ENCODE measurements at places on chromosomes 5 and 9. TPM values are rescaled to one million over a fixed set of nuclear protein-coding genes. Genes with fewer than 3 reads are reported as not detected.
A peak's percentile ranks its signal among the peaks of the same experiment; 100 is the strongest.

DNA sequence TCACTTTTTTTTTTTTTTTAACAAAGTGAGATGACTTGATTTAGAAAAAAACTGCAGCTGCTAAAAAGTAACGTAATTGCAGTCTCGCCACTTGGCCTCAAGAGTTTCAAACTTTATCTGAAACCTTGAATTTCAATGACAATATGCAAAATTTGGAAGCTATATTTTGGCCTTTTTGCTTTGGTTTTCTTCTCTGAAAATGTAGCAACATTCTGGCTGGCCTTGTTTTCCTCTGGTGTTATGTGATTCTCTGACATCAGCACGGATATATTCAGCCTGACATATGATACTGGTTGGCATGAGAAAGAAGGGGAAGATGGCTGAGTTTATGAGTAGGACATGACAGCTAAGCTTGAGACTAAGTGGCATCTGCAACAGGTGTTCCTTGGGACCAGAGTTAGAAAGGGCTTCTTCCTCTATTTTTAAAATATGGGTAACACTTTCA, 136.5 kb downstream of the MEF2C start:
- DNase-seq: no peak
- peaks cover 10% of the 10 kb centered on the region for H3K27me3 ChIP-seq
- H3K4me1 ChIP-seq: peaks cover 2% of the 10 kb centered on the region
- no peak overlapping the region for H3K27ac ChIP-seq
- H3K4me3 ChIP-seq: no peak overlapping the region
- no peaks in the 10 kb centered on the region for H3K36me3 ChIP-seq

DNA sequence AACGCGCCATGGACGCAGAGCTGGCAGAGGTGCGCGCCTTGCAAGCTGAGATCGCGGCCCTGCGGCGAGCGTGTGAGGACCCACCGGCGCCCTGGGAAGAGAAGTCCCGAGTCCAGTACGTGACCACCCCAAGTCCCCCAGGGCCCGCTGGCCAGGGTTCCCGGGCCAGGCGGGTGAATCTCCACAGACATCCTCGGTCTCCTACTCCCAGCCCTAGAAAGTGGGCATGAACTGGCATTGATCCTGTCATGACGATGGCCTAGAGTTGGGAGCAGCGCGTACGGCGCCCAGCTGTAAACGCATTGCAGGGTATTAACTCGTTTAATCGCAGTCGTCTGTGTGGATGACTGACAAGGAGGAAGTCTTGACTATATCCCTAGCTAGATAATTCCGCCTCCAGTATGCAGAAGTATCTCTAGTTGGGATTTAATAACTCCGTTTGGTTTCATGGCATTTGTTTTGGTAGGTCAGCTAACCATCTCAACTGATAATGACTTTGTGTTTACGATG, 293 bp downstream of the CENPP start:
- peaks cover 18% of the 10 kb centered on the region for H3K36me3 ChIP-seq
- peaks cover 46% of the 10 kb centered on the region for H3K4me1 ChIP-seq
- no peaks in the 10 kb centered on the region for H3K27me3 ChIP-seq
- DNase-seq: no peak
- H3K27ac ChIP-seq: peak overlapping the region; percentile 91

DNA sequence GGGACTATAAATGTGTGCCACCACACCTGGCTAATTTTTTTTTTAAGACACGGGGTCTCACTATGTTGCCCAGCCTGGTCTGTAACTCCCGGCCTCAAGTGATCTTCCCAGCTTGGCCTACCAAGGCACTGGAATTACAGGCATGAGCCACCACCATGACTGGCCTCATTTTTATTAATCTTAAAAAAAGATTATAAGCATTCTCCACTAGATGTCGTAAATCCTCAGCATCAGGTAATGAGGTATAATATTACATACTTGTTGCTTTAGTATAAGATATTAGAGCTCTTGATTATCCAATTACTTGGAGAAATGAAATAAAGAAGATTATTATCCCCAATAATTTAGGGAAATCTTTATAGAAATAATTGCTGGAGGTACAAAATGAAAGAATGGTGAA, 78.2 kb upstream of the HTR1A start:
- no peaks in the 10 kb centered on the region for H3K4me1 ChIP-seq
- H3K27ac ChIP-seq: no peak overlapping the region
- no peaks in the 10 kb centered on the region for H3K27me3 ChIP-seq

DNA sequence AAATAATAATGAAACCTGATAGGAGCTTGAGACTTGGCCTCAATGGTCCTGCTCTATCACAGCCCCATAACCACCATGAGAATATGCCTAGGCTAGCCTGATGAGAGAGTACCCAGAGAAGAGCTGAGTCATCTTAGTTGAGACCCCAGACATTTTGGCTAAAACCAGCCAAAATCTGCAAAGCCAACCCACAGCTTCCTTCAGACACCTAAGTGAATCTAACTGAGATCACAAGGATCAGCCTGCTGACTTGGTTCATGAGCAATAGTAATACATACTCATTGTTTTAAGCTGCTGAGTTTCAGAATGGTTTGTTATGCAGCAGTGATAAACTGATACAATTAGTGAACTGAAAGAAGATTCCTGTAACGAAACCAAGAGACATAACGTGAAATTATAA, 473.7 kb upstream of the PTGER4 start:
- DNase-seq: no peak
- H3K27me3 ChIP-seq: no peaks in the 10 kb centered on the region
- H3K4me3 ChIP-seq: no peak overlapping the region
- H3K36me3 ChIP-seq: peaks cover 14% of the 10 kb centered on the region
- peaks cover 16% of the 10 kb centered on the region for H3K4me1 ChIP-seq
- H3K27ac ChIP-seq: peak overlapping the region; percentile 49

Gene ANKRD34B
- total RNA-seq: not detected

GRCh38 chr9:33923998-33924701, 107.2 kb downstream of the UBE2R2 start:
- no peak for DNase-seq
- H3K4me3 ChIP-seq: no peak overlapping the region
- no peak overlapping the region for H3K27ac ChIP-seq
- H3K4me1 ChIP-seq: no peaks in the 10 kb centered on the region

Gene PCDHAC2
- not detected for total RNA-seq

Gene BSPRY
- total RNA-seq: 7.2 TPM

- no peaks in the 10 kb centered on the region for H3K4me1 ChIP-seq
- H3K4me3 ChIP-seq: no peak overlapping the region
- H3K27me3 ChIP-seq: peaks cover 6% of the 10 kb centered on the region
- H3K36me3 ChIP-seq: no peaks in the 10 kb centered on the region
- no peak overlapping the region for H3K27ac ChIP-seq
Observed at GRCh38 chr9:109355564-109356297, 34.9 kb upstream of the EPB41L4B start.

DNA sequence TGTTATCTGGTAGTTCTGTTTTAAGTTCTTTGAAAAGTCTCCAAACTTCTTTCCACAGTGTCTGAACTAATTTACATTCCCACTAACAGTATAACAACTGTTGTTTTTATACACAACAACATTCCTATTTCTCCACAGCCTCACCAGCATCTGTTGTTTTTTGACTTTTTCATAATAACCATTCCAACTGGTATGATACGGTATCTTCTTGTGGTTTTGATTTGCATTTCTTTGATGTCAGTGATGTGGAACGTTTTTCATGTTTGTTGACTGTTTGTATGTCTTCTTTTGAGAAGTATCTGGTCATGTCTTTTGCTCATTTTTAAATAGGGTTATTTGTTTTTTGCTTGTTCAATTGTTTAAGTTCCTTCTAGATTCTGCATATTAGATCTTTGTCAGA, 12.6 kb upstream of the GRAMD2B start:
- no peak for DNase-seq
- H3K4me1 ChIP-seq: no peaks in the 10 kb centered on the region
- no peak overlapping the region for H3K27ac ChIP-seq
- H3K36me3 ChIP-seq: no peaks in the 10 kb centered on the region
- peaks cover 27% of the 10 kb centered on the region for H3K27me3 ChIP-seq

GRCh38 chr5:125668884-125669283, 754.3 kb upstream of the GRAMD2B start:
- H3K27me3 ChIP-seq: no peaks in the 10 kb centered on the region
- DNase-seq: no peak
- H3K27ac ChIP-seq: no peak overlapping the region
- H3K36me3 ChIP-seq: no peaks in the 10 kb centered on the region
- no peak overlapping the region for H3K4me3 ChIP-seq

DNA sequence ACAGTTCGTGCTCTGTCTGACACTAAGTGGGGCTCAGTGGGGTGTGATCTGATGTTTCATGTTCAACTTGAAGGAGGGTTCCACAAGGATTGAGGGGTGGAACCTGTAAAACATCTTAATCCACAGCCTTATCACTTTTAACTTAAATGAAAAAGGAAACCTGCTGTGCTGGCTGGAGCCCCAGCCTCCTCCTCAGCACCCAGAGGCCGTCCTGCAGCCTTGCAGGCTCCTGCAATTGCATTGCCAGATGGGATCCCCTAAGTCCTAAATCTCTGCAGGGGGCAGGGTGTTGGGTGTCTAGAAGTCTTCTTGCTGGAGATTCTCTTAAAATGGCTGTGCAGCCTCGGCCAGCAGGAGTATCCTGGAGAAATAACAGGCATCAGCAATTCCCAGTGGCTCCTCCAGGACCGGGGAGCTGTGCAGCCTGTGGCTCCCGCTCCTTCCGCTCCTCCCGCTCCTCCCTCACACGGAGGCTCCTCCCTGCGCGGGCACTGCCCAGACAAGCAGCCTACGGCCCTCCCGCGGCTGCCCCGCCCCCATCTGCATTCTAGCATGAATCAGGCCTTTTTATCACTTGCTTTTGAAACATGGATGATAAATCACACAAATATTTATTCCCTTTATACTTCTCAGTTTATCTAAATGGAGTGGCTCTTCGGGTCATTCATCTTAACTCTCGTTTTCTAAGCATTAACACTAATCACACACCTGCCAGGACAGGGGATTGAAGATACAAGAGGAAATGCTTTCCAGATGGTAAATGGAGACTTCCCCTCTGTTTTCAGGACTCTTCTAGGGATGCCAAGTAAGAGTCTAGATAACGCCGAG, 131.0 kb downstream of the ADAMTS16 start:
- H3K4me1 ChIP-seq: no peaks in the 10 kb centered on the region
- no peaks in the 10 kb centered on the region for H3K36me3 ChIP-seq
- no peaks in the 10 kb centered on the region for H3K27me3 ChIP-seq
- H3K27ac ChIP-seq: no peak overlapping the region

GRCh38 chr5:127011153-127011552, 19.2 kb downstream of the MARCHF3 start:
- no peak overlapping the region for H3K27ac ChIP-seq
- H3K4me3 ChIP-seq: no peak overlapping the region
- DNase-seq: no peak

GRCh38 chr9:131148966-131149687, 23.7 kb downstream of the NUP214 start:
- peaks cover 57% of the 10 kb centered on the region for H3K36me3 ChIP-seq
- no peak for DNase-seq
- H3K27me3 ChIP-seq: no peaks in the 10 kb centered on the region
